ENCODE measurements at places on chromosomes 5 and 9.

GRCh38 chr9:131627648-131628458 lies 82.5 kb downstream of the PRRT1B start:
- DNase-seq, result peak; percentile 82

GRCh38 chr5:126924331-126925033 lies 105.9 kb downstream of the MARCHF3 start:
- no peak for DNase-seq

DNA sequence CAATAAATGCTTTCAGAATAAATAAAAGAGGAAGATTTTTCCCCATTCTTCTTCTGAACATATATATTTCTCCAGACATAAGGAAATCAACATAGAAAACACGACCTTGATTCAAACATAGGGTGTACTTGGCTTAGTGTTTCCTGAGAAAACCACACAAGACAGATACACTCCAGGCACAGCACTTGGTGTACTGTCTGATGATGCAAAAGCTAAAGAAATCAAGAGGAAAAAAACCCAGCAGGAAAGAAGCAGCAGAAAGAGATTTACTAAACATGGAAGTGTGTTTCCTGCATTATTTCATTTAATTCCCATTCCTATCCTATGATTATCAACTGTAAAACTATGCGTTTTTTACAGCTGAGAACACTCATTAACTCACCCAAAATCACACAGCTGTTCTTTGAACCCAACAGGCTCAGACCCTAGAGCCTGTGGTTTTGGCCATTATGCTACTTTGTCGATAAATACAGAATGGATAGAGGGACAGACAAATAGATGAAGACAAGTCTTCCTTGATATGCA lies 46.1 kb downstream of the NIPAL4 start:
- peak; percentile 29 for DNase-seq

- no peak for DNase-seq
Measured at GRCh38 chr5:102666164-102666946, 88.8 kb upstream of the PAM start.

GRCh38 chr9:81314490-81314889 lies 374.9 kb downstream of the TLE1 start:
- DNase-seq, result no peak

DNA sequence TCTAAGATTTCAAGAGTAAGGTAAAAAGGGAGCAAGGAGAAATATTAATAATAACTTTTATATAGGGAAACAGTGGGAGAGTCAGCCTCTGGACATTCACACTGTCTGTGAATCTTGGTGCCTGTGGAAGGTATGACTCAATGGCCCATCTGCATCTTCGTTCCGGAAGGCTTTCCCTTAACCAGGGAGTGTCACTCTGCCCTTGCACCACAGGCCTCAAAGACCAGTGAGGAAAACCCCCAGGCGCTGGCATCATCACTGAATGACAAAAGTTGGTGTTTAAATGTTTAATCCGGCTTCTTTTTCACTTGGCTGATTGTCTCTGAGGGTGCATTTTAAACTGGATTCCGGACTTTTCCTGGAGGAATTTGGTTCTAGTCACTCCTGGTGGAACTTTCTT lies 522.4 kb upstream of the TLE4 start:
- DNase-seq, result no peak

- peak; percentile 44 for DNase-seq
Measured at GRCh38 chr9:4170231-4170630, 129.6 kb downstream of the GLIS3 start.

DNA sequence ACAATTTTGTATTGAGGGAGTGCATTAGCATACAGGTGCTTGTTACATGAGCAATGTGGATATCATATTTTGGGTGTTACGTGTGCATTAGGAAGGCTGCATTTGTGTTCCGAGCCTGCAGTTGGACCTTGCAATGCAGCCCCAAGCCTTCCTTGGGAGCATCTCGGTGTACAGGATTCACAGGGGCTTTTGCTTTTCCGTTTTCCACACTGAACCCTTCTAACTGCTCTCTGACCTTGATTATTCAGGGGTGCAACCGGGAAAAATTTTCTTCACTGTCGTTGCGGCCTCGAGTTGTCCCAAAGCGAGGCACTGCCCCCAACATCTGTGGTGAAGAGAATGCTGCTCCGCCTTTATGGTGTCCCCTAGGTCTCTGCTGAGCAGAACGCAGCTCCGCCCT lies 80.1 kb upstream of the PLEKHG4B start:
- peak; percentile 13 for DNase-seq

DNA sequence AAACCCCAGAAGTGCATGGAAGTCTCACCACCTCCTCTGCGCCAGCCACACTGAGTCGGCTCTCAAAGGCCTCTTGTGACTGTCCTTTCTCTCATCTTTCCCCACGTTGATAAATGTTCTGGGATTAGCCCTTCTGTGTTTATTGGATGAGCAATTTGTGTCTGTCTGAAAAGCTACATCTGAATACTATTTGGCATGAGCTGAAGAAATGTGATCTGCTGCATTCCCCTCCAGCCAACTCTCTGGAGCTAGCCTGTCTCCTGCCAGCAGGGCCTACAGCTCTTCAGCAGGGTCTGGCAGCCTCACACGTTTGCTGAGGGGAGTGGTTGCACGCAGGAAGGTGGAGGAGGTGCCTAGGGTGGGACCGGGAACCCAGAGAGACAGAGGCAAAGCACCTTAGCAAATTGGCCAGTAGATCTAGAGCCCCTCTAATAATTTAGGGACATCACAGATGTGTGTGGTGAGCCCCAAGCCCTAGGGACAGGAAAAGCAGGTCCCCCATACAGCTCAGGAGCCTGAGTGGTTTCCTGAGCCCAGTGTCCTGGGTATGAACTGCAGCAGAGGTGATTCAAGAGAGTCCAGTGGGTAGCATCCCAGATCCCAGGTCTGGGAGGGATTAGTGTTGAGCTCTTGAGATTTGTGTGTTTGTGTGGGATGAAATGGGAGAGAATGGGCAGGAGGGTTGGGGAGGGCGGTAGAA lies 20.5 kb upstream of the B4GALT1 start:
- DNase-seq, result peak; percentile 54

GRCh38 chr5:120677481-120677880 lies 213.4 kb downstream of the PRR16 start:
- no peak for DNase-seq

GRCh38 chr9:76537150-76537646 lies 78.2 kb downstream of the GCNT1 start:
- no peak for DNase-seq

DNA sequence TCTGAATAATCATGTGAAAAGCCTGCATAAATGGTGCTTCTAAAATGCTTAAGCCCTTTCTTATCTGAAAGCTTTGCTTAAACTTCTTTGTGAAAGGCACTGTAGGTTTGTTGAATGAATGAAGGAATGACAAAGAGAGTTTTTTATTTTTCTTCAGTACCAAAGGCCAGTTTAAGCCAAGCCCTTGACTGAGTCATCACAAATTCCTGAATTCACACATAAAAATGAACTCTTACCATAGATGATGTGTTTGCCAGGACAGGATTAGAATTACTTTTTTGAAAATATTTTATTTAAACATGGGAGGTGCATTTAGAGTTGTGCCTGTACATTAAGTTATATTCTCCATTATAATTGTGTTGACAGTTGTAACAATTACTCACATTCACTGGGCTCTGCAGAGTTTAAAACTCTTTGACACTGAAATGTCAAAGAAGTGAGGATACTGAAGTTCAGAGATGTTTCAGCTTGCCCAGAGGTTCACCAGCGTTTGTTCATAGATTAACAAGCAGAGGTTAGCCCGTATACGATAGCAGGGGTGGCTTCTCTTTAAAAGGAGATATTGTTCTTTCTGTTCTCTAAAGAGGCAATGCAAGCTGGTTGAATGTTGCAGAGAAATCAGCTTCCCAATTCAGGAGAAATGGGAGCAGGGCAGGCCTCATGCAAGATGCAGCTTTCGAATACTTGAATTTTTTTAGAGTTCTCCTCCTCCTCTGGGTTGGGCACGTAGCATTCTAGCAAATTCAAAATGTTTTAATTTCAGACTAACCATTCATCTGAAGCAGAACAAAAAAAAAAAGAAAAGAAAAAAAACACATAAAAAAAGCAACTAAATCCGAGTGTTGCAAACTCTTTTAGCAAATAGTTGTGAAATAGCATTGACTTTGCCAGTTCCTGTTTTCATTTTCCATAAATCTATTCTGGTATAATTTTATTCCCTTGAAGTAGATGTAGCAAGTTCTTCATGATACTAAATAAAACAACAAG lies 358.7 kb upstream of the KLF4 start:
- DNase-seq, result peak; percentile 20

DNA sequence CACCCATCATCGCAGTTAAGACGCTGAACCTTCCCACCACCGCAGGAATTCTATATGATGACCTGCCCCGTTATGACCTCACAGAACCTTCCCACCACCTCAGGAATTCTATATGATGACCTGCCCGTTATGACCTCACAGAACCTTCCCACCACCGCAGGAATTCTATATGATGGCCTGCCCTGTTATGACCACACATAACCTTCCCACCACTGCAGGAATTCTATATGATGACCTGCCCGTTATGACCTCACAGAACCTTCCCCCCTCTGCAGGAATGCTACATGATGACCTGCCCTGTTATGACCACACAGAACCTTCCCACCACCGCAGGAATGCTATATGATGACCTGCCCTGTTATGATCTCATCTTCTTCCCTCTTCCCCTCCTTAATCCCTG lies 64.3 kb downstream of the IRX1 start:
- no peak for DNase-seq

GRCh38 chr5:15074651-15075050 lies 203.1 kb upstream of the ANKH start:
- no peak for DNase-seq

- no peak for DNase-seq
Measured at GRCh38 chr5:61202213-61202612, 39.9 kb upstream of the SMIM15 start.

DNA sequence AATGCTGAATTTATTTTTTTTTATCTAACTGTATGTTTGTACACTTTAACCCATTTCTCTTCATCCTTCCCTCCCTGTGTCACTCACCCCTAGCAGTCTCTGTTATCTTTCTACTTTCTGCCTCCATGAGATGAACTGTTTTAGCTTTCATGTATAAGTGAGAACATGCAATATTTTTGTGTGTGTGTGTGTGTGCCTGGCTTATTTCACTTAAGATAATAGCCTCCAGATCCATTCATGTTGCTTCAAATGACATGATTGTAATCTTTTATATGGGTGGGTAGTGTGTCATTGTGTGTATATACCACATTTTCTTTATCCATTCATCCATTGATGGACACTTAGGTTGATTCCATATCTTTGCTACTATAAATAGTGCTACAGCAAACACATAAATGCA lies 1023.9 kb downstream of the TLE1 start:
- DNase-seq, result no peak

DNA sequence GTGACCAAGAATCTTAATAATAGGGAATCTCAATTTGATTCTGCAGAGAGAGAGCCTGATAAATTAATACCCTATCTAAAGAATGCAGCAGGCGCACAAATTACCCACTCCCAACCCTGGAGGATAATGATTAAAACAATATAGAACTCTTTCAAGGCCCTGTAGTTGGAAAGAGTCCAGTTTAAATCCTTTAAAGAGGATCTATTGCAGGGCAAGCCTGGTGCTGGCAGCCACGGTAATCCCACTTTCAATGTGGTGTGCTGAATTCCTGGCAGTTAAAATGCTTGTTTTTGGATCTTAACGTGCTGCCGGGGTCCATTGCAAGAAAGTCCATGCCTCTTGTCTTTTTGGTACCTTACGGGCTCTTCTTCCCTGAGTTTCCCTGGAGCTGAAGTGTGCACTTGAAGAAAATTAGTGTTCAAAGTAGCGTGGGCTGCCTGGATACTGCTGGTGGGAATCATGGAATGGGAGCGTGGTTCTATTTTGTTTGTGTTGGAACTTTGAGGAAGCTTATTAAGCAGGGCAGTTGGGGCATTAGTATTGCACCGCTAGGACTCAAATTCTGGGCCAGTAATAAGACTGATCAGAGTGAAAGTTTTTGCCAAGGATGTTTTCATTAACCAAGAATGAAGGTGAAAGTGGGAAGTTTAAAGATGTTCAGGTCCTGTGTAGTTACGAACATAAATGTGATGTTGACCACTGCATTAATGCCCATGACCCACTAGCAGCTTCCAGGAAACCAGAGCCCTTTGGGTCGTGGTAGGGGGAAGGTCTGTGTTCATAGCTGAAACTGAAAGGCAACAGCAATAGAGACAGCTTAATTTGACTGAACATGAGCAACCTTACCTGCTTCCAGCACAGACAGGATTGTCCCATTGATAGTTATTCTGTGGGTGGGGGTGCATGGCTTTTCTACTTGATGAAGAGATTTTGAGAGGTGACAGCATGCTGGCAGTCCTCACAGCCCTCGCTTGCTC lies 20.8 kb downstream of the MARCHF6 start:
- DNase-seq, result no peak

GRCh38 chr5:85703296-85703695 lies 914.4 kb upstream of the COX7C start:
- DNase-seq, result no peak

GRCh38 chr9:111909444-111909843 lies 12.8 kb downstream of the UGCG start:
- no peak for DNase-seq

DNA sequence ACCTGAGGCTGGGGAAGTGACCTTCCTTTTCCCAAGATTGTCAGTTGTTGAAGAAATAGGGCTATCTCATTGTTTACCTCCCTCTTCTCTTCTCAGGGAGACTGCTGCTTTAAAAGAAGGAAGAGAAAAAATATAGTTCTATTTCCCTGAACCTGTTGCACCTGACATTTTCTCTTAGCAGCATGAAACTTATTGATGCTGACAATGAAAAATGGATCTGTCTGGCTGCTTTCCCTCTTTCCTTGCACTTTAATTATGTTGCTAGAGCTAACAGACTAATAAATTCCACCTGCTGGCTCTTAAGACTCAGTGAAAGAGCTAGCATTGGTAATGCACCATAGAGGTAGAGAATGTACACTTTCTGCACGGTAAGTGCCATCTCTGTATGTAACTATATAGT lies 6.2 kb upstream of the CKMT2 start:
- DNase-seq, result no peak

GRCh38 chr5:166329149-166329800 lies 1962.2 kb upstream of the WWC1 start:
- no peak for DNase-seq

DNA sequence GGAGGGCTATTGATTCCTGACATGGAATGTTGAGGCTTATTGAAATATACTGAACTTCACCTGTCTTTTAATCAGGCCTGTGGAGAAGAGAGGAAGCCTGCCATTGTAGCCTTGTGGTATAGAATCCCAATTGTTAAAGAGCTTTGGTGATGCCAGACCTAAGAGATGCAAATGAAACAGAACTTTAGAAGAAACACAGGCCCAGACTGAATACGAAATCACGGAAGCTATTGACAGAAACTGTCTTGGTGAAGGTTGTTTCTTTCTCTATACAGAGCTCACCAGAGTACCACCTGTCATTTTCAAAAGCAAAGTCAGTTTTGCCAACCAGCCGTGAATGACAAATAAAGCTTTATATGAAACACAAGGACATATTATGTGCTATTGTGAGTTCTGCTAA lies 660.3 kb downstream of the ISL1 start:
- DNase-seq, result no peak

DNA sequence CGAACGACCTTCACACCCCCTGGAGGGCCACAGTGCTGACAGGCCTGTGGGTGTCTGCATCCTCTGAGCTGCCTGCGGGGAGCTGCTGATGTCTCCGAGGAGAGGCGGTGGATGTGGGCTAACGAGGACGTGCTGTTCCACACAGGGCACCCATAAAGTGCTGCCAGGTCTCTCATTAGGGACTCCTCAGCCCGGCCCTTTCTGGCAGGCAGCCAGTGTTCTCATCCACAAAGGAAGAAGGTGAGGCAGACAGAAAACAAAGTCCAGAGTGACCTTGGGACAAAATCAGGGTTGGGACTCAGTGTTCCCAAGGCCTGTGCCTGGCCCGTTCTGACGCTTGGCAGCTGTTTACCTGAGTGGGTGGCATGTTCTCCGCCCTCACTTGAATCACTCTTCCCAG lies 29.3 kb downstream of the CARTPT start:
- no peak for DNase-seq

All from astrocyte of the spinal cord (primary cell).